ENCODE measurements at places on chromosomes 1 and 21.

DNA sequence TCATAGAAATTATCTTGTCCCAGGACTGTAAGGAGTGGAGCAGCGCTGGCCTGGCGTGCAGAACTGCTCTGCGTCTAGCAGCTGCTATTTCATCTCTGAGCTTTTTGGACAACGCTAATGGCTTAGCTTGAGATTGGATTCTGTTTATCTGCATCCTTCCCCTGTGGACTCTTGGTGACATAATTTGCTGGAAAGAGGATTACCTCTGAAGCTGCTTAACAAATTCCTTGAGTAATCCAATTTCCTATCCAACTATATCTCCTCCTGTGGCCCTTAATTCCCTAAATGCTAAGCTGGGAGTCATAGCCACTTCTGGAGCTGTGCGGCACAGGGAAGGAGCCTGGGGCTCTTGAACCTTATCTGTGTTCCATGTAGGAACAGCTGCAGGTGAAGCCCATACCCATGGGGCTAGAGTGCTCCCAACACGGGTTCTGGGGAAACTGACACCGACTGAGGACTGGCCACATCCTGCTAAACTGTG lies 43.2 kb downstream of the IL6R start:
- no peak for DNase-seq

GRCh38 chr21:14308234-14308633 lies 74.7 kb downstream of the HSPA13 start:
- no peak for DNase-seq

DNA sequence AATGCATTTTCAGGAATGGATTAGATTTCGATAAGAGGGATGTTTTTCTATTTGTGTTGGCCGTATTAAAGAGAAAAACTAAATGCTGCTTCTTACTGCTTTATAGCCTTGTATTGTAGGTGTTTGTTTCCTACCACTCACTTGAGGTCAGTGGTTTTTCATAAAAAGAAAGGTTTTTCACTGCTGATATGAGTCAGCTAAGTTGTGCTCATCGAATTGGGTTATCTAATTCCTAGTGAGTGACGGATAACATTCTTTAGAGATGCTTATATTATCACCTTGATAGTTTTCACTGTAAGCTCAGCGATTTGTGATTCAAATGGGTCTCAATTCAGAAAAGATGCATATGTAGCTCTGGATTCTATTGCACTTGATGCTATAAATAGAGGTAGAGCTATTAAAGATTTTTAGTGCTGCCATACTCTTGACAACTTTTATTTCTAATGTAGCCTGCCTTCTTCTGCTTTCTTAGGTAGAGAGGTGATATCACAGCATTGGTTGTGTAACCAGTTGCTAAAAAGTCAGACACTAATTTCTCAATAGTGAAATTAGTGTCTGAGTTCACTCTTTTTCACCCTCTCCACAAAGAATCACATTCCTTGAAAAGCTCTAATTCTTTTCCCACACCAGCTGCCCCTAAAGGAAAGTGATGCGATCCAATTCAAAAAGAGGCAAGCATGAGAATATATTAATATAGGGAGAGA lies 180.0 kb downstream of the RASAL2 start:
- no peak for DNase-seq

DNA sequence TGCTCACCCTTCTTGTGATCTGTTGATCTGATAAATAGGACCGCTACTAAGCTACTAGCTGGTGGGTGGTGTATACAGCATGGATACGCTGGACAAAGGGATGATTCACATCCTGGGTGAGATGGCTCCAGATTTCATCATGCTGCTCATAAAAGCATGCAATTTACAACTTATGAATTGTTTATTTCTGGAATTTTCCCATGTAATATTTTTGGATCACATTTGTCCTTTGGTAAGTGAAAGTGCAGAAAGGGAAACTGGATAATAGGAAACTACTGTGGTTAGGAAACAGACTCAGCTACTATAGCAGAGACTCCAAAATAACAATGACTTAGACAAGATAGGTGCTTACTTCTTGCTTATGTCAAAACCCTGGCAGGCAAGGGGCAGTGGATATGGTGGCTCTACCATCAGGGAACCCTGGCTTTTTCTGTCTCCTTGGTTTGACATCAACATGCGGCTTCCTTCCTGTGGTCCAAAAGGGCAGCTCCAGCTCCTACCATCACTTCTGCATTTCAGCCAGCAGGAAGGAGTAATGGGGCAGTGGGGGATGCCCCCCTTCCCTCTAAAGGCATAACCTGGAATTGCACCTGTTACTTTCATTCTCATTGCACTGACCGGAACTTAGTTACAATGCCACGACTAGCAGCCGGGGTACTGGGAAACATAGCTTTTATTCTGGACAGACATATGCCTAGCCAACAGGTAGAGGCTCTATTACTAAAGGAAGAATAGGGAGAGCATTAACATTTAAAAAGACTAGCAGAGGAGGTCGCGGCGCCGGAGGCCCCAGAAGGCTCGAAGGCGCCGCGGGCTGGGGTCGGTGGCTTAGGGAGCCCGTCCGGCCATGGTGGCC lies 13.8 kb upstream of the AK2 start:
- peak; percentile 23 for DNase-seq

DNA sequence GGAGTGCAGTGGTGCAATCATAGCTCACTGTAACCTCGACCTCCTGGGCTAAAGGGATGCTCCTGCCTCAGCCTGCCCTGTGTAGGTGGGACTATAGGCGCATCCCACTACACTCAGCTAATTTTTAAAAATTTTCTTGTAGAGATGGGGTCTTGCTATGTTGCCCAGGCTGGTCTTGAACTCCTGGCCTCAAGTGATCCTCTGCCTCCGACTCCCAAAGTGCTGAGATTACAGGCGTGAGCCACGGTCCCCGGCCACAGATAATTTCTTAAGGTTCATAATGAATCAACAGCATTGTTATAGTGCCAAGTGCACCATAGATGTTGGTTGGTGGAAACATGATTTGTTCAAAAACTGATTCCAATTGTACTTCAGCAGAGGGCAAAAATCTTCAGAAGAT lies 42.2 kb upstream of the CNN3 start:
- DNase-seq = no peak

GRCh38 chr1:90100566-90100965 lies 105.7 kb downstream of the ZNF326 start:
- DNase-seq = no peak

DNA sequence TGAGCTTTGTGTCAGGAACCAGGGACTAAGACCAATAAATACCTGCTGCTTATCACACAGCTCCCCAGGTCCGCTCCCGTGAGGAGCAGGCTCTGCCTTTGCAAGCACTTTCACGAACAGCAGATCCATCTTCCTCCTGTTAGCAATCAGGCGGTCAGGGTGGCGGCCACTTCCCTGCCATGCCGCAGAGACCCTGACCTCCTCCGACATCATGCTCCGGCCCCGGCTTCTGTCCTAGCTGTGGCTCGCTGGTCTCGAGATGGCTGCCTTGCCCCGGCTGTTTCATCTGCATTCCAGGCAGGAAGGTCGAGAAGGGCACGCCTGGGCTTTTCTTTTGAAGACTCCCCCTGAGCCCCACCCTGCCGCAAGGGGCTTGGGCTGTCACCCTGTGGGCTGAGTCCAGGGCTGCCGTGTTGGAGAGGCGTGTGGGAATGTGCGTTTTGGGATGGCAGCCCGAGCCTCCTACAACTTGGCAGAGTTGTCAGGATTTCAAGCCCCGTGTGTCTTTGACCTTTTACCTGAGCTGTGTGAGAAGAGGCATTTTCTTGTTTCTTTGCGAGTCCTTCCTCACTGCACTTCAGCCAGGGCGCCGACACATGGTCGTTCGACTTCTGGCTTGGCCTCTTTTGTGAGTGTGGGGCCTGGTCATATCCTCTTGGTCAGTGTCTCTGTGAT lies 59.5 kb downstream of the AGPAT3 start:
- DNase-seq = no peak

DNA sequence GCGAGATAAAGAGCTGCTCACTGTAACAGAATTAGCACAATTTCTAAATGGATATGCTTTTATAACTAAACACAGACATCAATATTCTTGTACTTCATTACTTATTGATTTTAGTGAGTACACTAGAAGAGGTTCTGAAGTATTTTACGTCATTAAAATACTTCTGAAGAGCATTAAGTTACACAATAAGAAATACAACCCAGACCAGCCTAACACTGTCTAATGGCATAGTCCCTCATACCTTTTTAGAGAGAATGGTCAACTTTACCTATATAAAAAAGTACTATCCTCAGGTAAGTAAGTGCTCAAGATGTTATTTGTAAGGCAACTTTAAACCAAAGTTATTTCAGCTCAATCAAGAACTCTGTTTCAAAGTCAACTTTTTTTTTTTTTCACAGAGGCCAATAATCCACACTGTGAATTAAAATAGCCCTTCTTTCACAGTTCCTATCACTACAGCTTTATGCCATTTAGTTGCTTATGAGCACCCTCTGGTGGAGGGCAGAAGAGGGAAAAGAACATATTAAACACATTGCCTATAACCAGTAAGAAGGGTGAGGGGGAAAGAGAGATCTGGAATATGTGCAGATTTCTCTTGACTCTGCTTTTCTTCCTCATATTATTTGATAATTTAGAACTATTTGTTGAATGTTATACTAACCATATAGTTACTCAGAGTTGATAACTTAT lies 182.1 kb upstream of the DMRTA2 start:
- DNase-seq = peak; percentile 22

- DNase-seq = no peak
Measured at GRCh38 chr21:28160378-28160777, 832.3 kb downstream of the LTN1 start.

DNA sequence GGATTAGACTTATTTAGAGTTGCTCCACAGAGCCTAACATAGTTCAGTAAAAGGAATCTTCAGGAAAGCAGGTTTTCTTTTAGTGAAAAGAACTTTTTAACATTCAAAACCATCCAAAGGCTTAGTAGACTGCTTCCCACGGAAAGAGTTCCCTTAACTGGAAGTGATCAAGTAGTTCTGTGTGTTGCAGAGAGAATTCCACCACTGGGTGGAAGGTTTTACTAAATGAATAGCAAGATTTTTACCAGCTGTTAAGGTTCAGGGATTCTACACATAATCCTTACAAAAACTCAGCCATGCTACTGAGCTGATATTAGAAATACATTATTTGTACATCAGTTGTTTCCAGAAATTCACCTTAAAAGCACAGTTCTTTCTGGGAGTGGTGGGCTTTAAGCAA lies 119.7 kb downstream of the GDAP2 start:
- DNase-seq = no peak

DNA sequence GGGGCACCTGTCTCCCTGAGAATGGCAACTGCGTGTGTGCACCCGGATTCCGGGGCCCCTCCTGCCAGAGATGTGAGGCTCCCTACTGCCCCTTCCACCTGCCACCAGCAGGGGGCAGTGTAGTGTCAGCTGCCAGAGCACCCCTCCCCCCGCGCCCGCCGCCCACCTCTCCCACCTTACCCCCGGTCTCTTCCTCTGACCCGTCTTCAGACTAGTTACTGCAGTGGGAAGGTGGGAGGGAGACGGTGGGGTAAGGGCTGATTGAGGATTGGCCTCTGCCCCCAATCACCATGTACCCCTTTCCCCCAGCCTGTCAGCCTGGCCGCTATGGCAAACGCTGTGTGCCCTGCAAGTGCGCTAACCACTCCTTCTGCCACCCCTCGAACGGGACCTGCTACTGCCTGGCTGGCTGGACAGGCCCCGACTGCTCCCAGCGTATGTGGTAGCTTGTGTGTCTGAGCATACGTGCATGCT lies 10.1 kb upstream of the LRRC71 start:
- peak; percentile 82 for DNase-seq

- DNase-seq = no peak
Measured at GRCh38 chr1:80894921-80895320, 905.8 kb upstream of the ADGRL2 start.

DNA sequence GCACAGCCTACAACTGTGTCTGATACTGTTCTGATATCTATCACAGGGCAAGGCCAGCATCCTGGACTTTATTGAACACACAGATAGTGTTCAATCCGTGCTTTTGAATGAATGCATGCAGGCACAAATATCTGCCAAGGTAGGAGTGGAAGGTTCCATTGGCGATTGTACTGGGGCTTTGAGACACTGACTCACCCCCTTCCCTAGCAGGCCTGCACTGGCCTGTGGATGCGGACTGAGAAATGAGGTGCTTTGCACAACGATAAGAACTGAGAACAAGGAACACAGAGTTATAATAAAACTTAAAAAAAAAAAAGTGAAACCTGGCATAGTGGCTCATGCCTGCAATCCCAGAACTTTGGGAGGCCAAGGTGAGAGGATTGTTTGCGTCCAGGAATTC lies 62.4 kb upstream of the NGF start:
- no peak for DNase-seq

DNA sequence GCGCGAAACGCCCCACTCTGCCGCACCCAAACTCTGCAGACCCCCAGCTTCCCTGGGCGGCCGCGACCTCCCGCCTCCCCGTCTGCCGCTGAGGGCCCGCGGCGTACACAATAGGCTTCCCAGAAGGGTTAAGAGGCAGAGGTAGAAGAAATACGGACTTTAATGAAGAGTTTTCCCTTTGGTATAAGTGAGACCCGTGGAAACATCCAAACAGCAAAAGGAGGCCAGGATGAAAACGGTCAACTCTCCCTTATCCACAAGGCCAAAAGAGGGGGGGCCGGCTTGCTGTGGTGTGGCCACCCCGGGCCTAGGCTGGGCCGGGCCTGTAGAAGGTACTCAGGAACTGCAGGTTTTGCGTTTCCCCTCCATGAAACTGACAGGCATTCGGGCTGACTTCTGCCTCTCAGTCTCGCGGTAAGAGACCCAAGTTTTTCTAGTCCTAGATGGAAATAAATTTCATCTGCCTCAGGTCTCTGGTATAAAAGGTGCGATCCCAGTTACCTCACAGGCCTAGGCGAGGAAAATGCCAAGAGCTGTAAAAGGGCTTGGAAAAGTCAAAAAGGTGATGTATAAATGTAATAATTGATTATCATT lies 671 bp upstream of the PYGO2 start:
- no peak for DNase-seq

- DNase-seq = no peak
Measured at GRCh38 chr1:199546323-199546722, 481.2 kb upstream of the NR5A2 start.

DNA sequence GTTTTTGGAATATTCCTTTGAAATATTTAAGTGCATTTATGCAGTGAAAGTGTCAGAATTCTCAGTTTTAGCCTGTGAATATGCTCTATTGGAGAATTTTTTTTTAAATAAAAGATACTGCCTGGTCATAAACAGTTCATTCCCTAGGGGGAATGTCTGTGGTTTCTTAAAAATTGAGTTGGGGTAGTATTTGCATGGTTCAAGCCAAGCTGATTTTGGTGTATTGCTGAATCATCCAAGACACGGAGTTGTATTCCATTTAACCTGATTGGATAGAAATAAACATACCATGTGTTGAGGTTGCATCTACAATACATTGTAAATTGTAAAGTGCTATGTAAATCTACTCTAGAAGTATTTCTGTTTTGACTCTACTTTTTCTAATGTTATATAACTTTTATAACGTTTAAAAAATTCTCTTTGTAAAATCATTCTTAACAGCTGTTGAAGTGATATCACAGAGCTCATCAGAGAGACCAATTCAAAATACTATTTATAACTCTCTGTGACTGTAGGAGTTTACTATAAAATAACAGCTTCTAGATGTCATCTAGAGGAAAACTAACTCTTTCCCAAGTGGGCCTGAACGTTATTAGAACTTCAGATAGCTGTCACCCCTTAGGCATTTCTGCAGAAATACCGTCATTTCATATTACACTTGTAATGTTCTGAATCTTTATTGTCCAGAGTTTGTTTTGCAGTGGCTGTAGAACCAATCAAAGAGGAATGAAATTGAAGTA lies 199.1 kb downstream of the USP25 start:
- no peak for DNase-seq

GRCh38 chr1:152013664-152014237 lies 20.1 kb upstream of the S100A10 start:
- DNase-seq = peak; percentile 66

- no peak for DNase-seq
Measured at GRCh38 chr1:1061682-1062345, 12.3 kb downstream of the RNF223 start.

GRCh38 chr1:183975651-183976050 lies 61.9 kb downstream of the COLGALT2 start:
- no peak for DNase-seq
